Neural crest cell (in vitro differentiated cells): ENCODE measurements at places on chromosomes 2 and 18. TPM values are rescaled to one million over a fixed set of nuclear protein-coding genes. Genes with fewer than 3 reads are reported as not detected.

The CCDC150 gene
- total RNA-seq: 29.0 and 31.8 TPM in 2 replicates

The CABYR gene
- 9.5 and 11.0 TPM in 2 replicates for total RNA-seq

The DSC1 gene
- total RNA-seq: not detected in 2 replicates

GRCh38 chr18:48875314-48875941, 75.3 kb downstream of the SMAD7 start:
- DNase-seq: no peak
- no peaks in the 10 kb centered on the region for H3K36me3 ChIP-seq
- H3K27ac ChIP-seq: no peak overlapping the region

GRCh38 chr2:135825550-135826176, 11.3 kb downstream of the LCT start:
- no peaks in the 10 kb centered on the region for H3K27me3 ChIP-seq
- peaks cover 7% of the 10 kb centered on the region for H3K36me3 ChIP-seq
- H3K4me3 ChIP-seq: no peak overlapping the region
- no peaks in the 10 kb centered on the region for H3K4me1 ChIP-seq
- no peak overlapping the region for H3K27ac ChIP-seq
- no peak for DNase-seq

GRCh38 chr2:65789923-65790675, 357.7 kb upstream of the SPRED2 start:
- H3K27me3 ChIP-seq: no peaks in the 10 kb centered on the region
- H3K27ac ChIP-seq: peak overlapping the region; percentile 55
- H3K4me3 ChIP-seq: no peak overlapping the region
- no peaks in the 10 kb centered on the region for H3K36me3 ChIP-seq

GRCh38 chr18:44409515-44409914, 271.2 kb upstream of the SETBP1 start:
- no peak overlapping the region for H3K27ac ChIP-seq
- no peaks in the 10 kb centered on the region for H3K27me3 ChIP-seq
- DNase-seq: no peak
- H3K4me3 ChIP-seq: no peak overlapping the region
- H3K4me1 ChIP-seq: peaks cover 11% of the 10 kb centered on the region

GRCh38 chr18:8439055-8439454, 170.2 kb upstream of the RAB12 start:
- H3K4me3 ChIP-seq: no peak overlapping the region
- H3K27ac ChIP-seq: no peak overlapping the region
- H3K27me3 ChIP-seq: no peaks in the 10 kb centered on the region
- no peaks in the 10 kb centered on the region for H3K4me1 ChIP-seq
- DNase-seq: no peak

DNA sequence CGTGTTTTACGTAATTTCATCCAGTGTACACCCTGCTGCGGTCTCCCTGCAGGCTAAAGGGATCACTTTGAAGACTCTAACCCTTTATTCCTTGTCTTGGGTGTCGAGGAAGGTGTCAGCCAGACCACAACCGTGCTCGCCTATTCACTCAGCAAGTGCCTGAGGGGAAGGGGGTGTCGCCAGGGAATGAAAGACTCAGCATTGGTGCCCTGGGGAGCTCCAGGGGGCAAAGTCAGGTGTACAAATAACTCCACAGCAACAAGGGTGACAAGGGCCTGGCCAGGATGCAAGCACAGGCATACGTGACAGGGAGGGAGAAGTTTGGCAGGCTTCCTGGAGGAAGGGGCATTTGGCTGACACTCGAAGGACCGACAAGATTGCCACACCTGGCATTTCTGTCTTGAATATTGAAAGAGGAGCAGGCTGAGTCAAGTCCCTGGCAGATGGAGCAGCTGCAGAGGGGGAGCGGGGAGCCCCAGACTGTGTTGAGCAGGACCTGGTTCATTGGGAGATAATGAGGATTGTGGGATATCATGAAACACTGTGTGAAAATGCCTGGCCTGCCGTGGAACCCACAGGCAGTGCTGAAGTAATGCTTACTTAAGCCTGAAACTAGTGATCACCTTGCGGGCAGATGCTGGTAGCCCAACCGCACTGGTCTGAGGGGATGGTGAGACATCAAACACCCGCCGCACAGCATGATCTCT, 93.9 kb downstream of the RHOB start:
- no peaks in the 10 kb centered on the region for H3K36me3 ChIP-seq
- no peak for DNase-seq
- H3K4me3 ChIP-seq: no peak overlapping the region
- peaks cover 48% of the 10 kb centered on the region for H3K4me1 ChIP-seq
- H3K27ac ChIP-seq: no peak overlapping the region

GRCh38 chr2:70982971-70983370, 4.5 kb downstream of the ANKRD53 start:
- H3K27ac ChIP-seq: no peak overlapping the region
- peak overlapping the region; percentile 52 for H3K4me3 ChIP-seq
- peaks cover 4% of the 10 kb centered on the region for H3K4me1 ChIP-seq
- H3K27me3 ChIP-seq: no peaks in the 10 kb centered on the region
- DNase-seq: no peak
